ENCODE measurements at places on chromosomes 1 and 21.

DNA sequence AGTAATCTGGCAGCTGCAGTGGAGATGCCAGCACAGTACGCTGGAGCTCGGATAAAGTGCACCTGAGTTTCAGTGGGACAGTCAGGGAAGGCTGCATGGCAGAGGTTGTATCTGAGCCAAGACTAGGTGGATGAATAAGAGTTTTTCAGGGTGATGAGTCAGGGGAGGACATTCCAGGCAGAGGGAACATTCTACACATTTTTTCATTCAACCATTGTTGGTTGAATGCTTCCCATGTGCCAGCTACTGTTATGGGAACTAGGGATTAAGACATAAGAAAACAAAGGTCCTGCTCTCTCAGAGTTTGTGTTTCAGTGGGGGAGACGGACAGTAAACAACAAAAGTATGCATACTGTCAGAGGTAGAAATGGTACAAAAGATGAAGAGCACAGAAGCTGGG lies 5.2 kb downstream of the LEPR start:
- DNase-seq = no peak

DNA sequence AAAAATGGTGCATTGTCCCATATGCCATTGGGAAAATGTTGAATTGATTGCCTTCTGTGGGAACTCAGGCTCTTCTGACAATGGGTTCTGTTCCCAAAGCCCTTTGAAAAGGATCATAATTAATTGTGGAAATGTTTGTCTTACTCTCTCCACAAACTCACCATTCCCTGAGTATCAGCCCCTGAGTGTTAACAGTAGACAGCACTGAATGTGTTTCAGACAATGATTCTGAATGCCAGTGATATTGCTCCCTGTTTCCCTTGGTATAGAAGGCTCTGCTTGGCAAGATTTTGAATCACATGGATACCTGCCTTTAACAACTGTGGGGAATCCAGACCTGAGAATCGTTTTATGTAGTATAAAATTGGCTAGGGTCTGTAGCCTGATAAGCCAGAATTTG lies 1096.8 kb downstream of the ADGRL2 start:
- no peak for DNase-seq

- no peak for DNase-seq
Measured at GRCh38 chr1:161905269-161905884, 118.3 kb downstream of the OLFML2B start.

DNA sequence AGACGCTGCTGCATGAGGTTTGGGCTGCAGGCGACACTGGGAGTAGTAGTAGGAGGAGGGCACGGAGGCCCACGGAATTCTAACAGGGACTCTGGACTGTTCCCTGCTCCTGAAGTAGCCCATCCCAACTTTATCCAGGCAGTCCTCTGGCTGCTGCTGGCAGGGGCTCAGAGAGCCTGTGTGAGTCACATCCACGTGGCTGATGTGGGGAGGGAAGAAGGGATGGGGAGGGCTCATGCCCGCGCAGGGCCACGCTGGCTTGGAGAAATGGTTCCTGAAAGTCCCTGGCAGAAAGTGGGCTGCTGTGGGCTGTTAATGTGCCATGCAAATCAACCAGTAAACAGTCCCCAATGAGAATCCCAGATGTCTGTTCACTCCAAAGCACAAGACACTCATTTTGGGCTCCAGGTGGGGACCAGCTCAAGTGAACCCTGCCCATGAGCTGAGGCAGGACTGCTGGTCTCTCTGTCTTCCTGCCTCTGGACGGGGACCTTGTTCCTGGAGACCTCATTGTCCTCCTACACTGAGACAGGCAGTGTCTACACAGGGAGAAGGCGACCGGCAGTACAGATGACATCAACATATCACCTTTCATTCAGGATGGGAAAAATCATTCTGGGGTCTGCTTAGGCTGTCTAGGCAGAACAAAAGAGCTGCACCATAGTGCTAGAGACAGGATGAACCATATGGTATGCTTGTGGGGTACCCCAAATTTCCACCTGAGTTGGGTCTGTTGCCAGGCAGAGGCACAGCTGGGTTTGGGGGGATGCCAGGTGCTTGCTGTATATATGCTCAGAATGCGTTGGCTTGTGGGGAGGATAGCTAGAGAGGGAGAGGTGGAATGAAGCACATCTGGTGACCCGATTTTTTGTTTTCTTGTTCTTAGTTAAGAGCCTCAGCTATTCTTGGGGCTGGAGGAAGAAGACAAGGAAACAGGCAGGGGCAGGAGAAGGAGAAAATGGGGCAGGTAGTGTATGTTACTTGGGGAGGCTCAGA lies 57.9 kb upstream of the FMOD start:
- DNase-seq = no peak

GRCh38 chr1:162629651-162630050 lies 2.6 kb upstream of the DDR2 start:
- no peak for DNase-seq

DNA sequence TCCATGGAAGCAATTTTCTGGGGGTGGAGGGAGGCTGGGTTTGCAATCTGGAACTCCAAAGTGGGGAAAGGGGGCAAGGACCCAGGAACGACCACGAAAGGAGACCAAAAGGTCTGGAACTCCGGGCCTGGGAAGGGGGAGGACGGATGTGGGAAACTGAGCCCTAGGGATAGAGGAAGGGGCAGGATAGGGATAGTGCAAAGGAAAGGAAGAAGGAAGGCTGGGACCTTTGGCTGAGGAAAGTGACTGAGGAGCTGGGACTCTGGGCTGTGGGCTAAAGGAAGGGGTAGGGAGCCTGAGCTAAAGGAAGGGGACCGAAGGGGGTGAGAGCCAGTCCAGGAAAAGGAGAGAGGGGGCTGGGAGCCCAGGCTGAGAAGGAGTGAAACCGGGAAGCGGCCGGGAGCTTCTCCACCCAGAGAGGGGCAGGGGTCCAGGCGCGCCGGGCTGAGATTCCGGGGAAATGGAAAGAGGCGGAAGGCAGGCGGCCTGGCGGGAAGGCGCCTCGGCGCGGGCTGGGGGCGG lies 395 bp downstream of the SLC9A1 start:
- DNase-seq = no peak

DNA sequence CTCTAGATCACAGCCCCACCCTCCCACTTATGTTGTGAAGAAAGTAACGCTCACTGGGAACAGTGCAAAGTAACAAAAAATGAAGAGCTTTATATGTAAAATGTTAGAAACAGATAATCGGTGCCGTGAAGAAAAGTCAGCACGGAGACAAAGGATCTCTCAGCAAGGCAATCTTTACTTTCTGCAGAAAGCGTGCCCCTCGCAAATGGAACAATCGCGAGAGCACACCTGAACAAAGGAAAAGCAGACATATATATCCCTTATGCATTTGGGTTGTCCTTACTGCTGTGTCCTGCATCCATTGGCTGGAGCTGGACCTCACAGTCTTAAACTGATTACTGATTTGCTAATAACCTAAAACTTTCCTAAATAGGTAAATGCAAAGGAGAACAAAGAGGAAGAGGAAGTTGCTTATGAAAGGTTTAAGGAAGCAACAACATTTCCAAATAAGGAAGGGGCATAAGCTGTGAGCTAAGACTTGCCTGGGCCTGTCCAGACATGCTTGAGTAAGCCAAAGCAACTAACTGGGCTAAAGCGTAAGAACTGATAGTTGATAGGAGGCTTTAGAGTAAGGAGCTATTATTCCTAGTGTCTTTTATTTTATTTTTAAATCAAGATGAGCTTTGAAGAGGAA lies 89.7 kb downstream of the GTF2B start:
- DNase-seq = no peak

DNA sequence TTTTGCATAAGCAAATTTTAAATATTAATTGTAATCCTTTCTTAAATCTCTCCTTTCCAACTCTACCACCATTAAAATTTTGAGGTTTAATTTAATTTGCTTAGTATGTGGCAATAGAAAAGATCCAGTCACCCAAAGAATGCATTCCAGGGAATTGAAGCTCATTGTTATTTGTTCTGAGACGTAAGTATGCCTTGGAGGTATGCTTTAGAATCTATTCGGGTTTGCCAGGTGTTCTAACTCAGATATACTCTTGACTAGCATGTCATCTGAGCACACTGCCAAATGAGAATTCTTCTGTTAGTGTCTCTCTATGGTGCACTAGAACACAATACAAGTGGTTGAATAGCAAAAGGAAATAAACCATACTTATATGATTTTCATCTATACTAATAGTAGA lies 813.6 kb upstream of the ADGRL2 start:
- DNase-seq = no peak

GRCh38 chr1:117795792-117796191 lies 133.6 kb downstream of the GDAP2 start:
- no peak for DNase-seq
